ENCODE measurements at places on chromosomes 7 and 10. TPM values are rescaled to one million over a fixed set of nuclear protein-coding genes. Genes with fewer than 3 reads are reported as not detected.
A peak's percentile ranks its signal among the peaks of the same experiment; 100 is the strongest.

Gene SUN3
- 1.3 TPM for polyA plus RNA-seq

Gene ATP5F1C
- polyA plus RNA-seq: 257 TPM

Gene OPN4
- polyA plus RNA-seq: 0.09 TPM

Gene ASB10
- 0.05 TPM for polyA plus RNA-seq

Gene OPN1SW
- 0.07 TPM for polyA plus RNA-seq

Gene CREM
- polyA plus RNA-seq: 82.2 TPM

DNA sequence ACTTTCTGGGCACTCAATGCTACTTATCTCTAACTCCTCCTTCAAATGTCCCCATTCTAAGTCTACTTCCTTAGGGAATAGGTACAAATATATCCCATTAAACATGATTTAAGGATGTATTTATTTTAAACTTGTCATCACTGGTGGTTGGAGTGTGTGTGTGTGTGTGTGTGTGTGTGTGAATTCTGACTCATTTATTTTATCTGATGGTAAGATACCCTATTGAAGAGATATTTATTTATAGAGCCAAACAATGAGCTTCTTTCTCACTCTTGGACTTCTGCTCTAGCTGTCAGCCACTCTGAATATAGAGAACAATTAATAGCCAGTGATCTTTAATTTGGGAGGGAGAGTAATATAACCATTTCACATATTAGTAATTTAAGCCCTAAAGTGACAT lies 17.8 kb upstream of the MAGI2 start:
- DNase-seq: no peak
- H3K4me1 ChIP-seq: no peaks in the 10 kb centered on the region
- H3K27me3 ChIP-seq: no peaks in the 10 kb centered on the region
- H3K4me3 ChIP-seq: no peak overlapping the region

- no peaks in the 10 kb centered on the region for H3K36me3 ChIP-seq
- DNase-seq: no peak
- H3K4me1 ChIP-seq: no peaks in the 10 kb centered on the region
- H3K27me3 ChIP-seq: no peaks in the 10 kb centered on the region
- no peak overlapping the region for H3K27ac ChIP-seq
These were observed 21.8 kb downstream of the RPA3 start for GRCh38 chr7:7696458-7697119.

DNA sequence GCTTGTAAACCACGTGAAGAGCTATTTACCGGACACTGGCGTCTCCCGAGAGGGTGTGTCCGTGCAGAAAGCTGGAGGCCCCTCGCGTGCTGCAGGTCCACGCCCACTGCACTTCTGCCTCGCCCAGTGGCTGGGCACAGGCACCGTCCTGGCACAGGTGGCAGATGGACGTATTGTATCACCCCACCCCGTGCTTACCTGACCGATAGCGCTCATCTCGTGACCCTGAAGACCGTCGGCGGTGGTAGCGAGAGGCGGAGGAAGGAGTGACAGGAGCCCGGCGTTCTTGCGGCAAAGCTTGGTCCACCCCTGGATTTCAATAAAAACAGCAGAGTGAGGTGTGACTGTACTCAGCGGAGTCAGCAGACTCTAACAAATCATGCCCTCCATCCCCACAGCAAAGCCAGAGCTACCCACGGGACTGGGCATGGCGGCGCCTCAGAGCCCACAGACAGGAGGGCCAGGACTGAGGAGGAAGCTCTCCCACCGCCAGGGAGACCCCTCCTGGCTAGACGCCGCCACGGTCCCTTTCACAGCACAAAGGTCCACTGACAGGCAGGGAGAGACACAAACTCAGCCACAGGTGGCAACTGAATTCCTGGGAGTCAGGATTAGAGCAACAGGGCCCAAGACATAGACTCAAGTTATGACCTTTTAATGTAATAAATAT lies 217.1 kb downstream of the DIP2C start:
- no peak overlapping the region for H3K27ac ChIP-seq
- peaks cover 24% of the 10 kb centered on the region for H3K4me1 ChIP-seq
- H3K4me3 ChIP-seq: no peak overlapping the region

DNA sequence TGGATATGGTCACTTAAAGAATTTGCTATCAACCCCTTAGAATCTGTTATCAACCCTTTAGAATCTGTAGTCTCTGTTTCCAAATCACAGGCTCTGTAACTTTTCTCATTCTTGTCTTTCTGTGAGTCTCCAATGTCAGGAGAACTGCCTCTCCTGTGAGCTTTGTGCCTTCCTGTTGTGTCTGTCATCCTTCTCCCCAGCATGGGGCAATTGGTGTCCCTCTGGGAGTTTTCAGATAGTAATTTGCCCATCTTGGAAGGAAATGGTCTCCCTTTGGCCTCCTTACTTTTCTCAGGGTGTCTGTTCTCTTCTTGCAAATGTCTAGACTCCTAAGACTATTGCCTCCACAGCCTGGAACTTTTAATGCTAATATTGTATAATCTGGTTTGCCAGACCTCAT lies 521.9 kb downstream of the NRG3 start:
- no peaks in the 10 kb centered on the region for H3K36me3 ChIP-seq
- H3K27me3 ChIP-seq: no peaks in the 10 kb centered on the region
- no peaks in the 10 kb centered on the region for H3K4me1 ChIP-seq
- DNase-seq: no peak

- H3K27me3 ChIP-seq: peaks cover 2% of the 10 kb centered on the region
- no peak overlapping the region for H3K4me3 ChIP-seq
- H3K27ac ChIP-seq: no peak overlapping the region
- no peaks in the 10 kb centered on the region for H3K4me1 ChIP-seq
- no peaks in the 10 kb centered on the region for H3K36me3 ChIP-seq
These were observed 223.7 kb upstream of the ZMIZ1 start for GRCh38 chr10:78844960-78845607.

DNA sequence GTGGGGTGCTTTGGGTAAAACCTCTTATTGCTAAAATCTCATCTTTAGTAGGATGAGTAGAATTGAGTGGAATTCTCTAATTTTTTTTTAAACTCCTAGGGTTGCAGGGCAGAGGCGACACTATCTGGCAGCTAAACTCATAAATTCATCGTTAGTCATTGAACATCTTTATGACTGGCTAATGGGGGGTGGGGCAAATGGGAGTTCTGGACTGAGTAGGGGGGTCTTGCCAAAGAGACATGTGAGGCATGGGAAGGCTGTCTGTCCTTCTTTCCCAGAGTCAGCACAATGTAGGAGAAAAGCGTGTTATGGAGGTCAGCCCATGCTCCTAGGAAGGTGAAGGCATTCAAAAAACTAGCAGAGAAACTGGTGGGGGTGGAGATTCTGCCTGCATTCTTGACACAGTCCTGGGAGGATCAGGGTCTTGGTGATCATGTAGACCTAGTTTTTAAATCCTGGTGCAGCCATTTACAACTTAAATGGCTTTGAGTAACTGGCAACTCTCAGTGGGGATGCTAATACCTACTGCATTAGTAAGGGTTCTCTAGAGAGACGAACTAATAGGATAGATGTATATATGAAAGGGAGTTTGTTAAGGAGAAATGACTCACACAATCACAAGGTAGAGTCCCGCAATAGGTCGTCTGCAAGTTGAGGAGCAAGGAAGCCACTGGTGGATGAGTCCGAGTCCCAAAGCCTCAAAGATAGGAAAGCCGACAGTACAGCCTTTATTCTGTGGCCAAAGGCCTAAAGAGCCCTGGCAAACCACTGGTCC lies 47.7 kb downstream of the EMX2 start:
- H3K4me3 ChIP-seq: no peak overlapping the region
- no peaks in the 10 kb centered on the region for H3K27me3 ChIP-seq
- H3K27ac ChIP-seq: no peak overlapping the region
- H3K36me3 ChIP-seq: no peaks in the 10 kb centered on the region
- H3K4me1 ChIP-seq: no peaks in the 10 kb centered on the region

- no peaks in the 10 kb centered on the region for H3K4me1 ChIP-seq
- no peak overlapping the region for H3K27ac ChIP-seq
- no peaks in the 10 kb centered on the region for H3K36me3 ChIP-seq
- no peak for DNase-seq
These were observed 178.5 kb downstream of the KCNMA1 start for GRCh38 chr10:77458986-77459590.

GRCh38 chr7:95421847-95422444 lies 12.9 kb downstream of the PON2 start:
- H3K27me3 ChIP-seq: no peaks in the 10 kb centered on the region
- no peak overlapping the region for H3K27ac ChIP-seq

GRCh38 chr7:127708788-127709187 lies 56.8 kb downstream of the SND1 start:
- DNase-seq: peak; percentile 63
- H3K4me1 ChIP-seq: no peaks in the 10 kb centered on the region
- peaks cover 74% of the 10 kb centered on the region for H3K36me3 ChIP-seq
- no peak overlapping the region for H3K4me3 ChIP-seq

GRCh38 chr10:22824520-22824919 lies 103.3 kb upstream of the ARMC3 start:
- H3K27me3 ChIP-seq: no peaks in the 10 kb centered on the region
- H3K36me3 ChIP-seq: no peaks in the 10 kb centered on the region
- H3K4me1 ChIP-seq: no peaks in the 10 kb centered on the region
- no peak overlapping the region for H3K27ac ChIP-seq
- no peak for DNase-seq

DNA sequence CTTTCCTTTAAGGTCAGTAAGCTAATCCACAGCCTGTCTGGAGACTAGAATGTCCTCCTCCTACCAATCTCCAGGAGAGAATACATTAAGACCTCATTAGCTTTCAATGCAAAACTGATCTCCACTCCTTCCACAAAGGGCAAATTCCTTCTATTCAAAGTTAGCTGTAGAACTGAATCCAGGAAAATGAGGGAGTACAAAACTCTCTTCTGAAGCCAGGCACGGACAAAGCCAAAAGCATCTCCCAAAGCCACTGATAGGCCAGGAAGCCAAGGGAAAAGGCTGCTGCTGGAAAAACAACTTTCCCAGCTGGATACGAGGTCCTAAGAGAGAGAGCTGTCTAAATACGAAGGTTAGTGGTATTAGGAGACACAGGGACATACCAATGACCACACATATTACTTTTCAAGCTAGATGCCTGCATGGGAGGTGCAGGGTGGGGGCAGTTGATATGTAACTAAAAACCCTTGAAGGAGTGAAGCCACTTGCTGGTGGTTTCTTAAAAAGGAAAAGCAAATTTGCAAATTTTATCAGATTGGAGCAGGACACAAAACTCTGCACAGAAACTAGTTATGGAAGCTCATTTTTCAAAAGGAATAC lies 43.6 kb downstream of the MKX start:
- DNase-seq: no peak
- no peak overlapping the region for H3K4me3 ChIP-seq
- no peaks in the 10 kb centered on the region for H3K4me1 ChIP-seq
- H3K27ac ChIP-seq: no peak overlapping the region
- peaks cover 2% of the 10 kb centered on the region for H3K27me3 ChIP-seq

DNA sequence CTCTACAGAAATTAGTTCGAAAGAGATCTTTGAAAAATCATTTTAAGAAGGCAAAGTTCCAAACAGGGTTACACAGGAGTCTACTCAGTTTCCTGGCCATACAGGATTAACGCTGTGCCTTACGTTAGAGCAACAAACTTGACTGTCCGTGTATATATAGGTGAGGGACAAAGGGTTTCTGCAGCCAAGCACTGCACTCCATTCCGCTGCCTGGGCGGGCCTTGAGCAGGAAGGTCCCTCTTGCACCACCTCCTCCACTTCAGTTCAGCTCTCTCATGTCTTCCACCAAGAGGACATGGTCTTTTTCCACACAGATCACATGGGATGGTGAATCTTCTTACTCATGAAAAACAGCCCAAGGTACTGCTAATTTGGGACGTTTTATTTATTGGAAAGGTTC lies 43.2 kb downstream of the MCMBP start:
- no peak overlapping the region for H3K27ac ChIP-seq
- H3K36me3 ChIP-seq: peaks cover 67% of the 10 kb centered on the region
- DNase-seq: no peak
- no peak overlapping the region for H3K4me3 ChIP-seq

- no peak overlapping the region for H3K27ac ChIP-seq
- no peaks in the 10 kb centered on the region for H3K36me3 ChIP-seq
- H3K27me3 ChIP-seq: no peaks in the 10 kb centered on the region
- no peaks in the 10 kb centered on the region for H3K4me1 ChIP-seq
- H3K4me3 ChIP-seq: no peak overlapping the region
- DNase-seq: no peak
These were observed 628.6 kb downstream of the PHTF2 start for GRCh38 chr7:78427209-78427608.

DNA sequence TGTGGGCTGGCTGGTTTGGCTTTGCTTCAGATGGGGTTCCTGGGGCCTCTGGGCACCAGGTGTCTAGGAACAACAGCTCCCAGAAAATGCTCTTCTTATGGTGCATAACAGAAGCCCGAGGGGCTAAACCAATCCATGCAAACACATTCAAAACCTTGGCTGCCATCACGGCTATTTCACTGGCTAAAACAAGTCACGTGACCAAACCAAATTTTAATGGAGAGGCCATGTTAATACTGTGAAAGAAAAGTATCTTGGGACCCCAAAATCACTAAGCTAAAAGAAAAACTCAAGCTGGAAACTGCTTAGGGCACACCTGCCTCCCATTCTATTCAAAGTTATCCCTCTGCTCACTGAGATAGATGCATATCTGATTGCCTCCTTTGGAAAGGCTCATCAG lies 19.1 kb upstream of the KCNK18 start:
- peaks cover 6% of the 10 kb centered on the region for H3K4me1 ChIP-seq
- H3K4me3 ChIP-seq: no peak overlapping the region
- DNase-seq: no peak
- no peak overlapping the region for H3K27ac ChIP-seq
- H3K36me3 ChIP-seq: no peaks in the 10 kb centered on the region

GRCh38 chr10:17838080-17838648 lies 29.0 kb downstream of the MRC1 start:
- peaks cover 2% of the 10 kb centered on the region for H3K4me1 ChIP-seq
- no peaks in the 10 kb centered on the region for H3K36me3 ChIP-seq
- H3K27me3 ChIP-seq: no peaks in the 10 kb centered on the region
- no peak overlapping the region for H3K27ac ChIP-seq
- DNase-seq: no peak
- no peak overlapping the region for H3K4me3 ChIP-seq

- H3K4me1 ChIP-seq: peaks cover 7% of the 10 kb centered on the region
- no peak for DNase-seq
- H3K27ac ChIP-seq: no peak overlapping the region
- no peaks in the 10 kb centered on the region for H3K27me3 ChIP-seq
These were observed 23.6 kb downstream of the ST8SIA6 start for GRCh38 chr10:17430647-17431355.

- no peak for DNase-seq
- H3K4me3 ChIP-seq: no peak overlapping the region
- no peaks in the 10 kb centered on the region for H3K27me3 ChIP-seq
- no peaks in the 10 kb centered on the region for H3K4me1 ChIP-seq
- no peak overlapping the region for H3K27ac ChIP-seq
These were observed 40.2 kb downstream of the NUP205 start for GRCh38 chr7:135597926-135598305.

Measured in thymus (tissue), 14 donors.